Suppressor macrophage treated with lipopolysaccharide for 1 hour (primary cell): ENCODE measurements at places on chromosomes 1 and 21.

DNA sequence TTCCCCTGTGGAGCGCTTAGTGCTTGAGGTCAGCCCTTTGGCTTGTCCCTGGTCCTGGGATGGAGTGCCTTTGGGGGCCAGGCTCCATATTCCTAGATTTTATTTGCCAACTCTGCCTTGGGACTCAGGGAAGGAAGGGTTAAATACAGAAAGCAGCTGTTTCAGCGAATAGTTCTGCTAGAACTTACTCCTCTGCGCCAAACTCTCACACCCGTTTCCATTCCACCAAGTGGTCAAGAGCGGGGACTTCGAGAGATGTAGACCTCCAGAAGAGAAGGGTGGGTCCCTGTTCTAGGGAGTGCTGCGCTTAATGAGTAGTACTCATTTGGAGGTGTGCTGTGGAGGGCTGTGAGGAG lies 704 bp upstream of the TOMM40L start:
- no peak for DNase-seq

DNA sequence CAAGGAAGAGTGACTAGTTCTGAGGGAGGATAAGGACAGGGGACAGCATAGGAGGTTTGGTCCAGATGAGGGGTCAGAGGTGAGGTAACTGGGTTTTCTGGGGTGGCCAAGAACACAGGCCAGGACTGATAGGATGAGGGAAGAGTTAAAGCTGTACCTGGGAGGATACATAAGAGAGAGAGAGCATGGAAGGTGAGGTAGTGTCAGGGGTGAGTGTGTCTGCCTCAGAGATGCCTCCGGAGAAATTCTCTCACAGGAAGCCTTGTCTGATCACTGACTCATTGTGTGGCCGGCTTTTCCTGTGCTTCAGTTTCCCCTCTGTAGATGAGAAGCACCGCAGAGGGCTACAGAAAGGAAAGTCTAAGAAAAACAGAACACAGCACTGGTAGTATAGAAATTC lies 40.2 kb downstream of the FASLG start:
- DNase-seq: peak; percentile 68

GRCh38 chr1:41268154-41268770 lies 26.2 kb upstream of the SCMH1 start:
- DNase-seq: peak; percentile 84

DNA sequence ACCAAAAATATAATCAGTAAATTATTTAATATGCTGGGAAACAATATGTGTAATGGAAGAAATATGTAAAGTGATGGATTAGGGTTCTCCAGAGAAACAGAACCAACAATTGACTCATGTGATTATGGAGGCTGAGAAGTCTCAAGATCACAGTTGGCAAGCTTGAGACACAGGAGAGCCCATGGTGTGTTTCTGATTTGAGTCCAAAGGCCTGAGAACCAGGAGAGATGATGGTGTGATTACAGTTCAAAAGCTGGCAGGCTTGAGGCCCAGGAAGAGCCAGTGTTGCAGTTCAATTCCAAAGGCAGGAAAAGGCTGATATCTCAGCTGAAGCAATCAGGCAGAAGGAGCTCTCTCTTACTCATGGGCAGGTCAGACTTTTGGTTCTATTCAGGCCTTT lies 138.8 kb upstream of the NBPF11 start:
- DNase-seq: no peak

DNA sequence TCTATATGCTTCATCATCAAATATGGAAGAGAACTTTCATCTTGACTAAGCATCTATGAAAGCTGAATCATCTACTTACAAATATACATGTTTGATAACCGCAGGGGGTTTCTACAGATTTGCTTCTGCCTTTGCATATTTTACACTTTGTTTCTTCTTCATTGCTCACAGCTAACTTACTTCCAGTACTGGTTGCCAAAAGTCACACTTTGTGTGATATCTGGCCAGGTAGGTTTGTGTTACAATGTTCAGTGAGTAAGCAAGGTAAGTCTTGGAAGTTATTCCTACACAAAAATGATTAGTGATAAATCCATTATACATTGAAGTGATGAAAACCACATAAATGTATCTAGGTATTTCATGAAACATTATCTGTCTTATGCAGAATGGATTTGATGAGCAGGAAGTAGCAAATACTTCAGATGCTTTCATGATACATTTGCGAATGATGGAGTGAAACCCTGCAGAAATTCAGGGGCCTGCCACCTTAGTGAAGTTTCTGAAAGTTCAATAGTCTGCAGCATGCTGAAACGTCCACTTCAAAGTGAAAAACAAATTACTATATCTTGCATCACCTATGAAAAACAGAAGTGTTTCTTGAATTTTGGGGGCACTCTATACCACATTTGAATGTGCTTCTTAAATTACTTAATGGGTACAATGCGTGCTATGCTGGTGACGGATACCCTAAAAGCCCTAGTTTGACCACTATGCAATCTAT lies 187.3 kb downstream of the ATP6V1G3 start:
- no peak for DNase-seq

- DNase-seq: no peak
Measured at GRCh38 chr1:105641407-105641806, 1415.1 kb upstream of the PRMT6 start.
